ENCODE measurements at places on chromosomes 2 and 18. TPM values are rescaled to one million over a fixed set of nuclear protein-coding genes. Genes with fewer than 3 reads are reported as not detected.

FBXO41 gene
- total RNA-seq, result 20.0 TPM

IL36RN gene
- not detected for total RNA-seq

DNA sequence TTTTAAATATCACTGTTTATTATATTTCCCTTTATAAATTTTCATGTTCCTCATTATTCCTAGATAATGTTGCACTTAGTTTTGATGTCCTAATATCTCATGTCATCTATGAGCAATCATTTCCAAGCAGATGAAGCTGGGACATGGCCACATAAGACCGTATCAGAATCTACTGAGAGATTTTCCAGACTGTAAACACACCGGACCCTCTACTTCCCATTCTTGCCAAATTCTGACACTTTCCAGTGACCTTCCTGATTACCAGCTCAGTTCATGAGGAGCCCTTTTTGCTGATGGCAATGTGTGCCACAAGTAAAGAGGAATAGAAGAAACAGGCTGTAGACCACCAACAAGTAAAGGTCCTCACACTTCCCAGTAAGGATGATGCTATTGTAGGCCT, 20.3 kb upstream of the PDE1A start:
- no peak for DNase-seq

GRCh38 chr2:6909431-6910385, 7.5 kb upstream of the RNF144A start:
- DNase-seq, result no peak

GRCh38 chr18:75210274-75211001, at the start of gene TSHZ1:
Gene TSHZ1 (plus strand): TSS chr18:75210797. CDS start chr18:75211877, 1,080 bp downstream.
- DNase-seq, result peak; percentile 73
